Esophagus mucosa (tissue), 1 donor: ENCODE measurements at places on chromosomes 1 and 21.

GRCh38 chr1:2408456-2408855, 3.9 kb downstream of the PEX10 start:
- no peak for ATAC-seq

- no peak for ATAC-seq
Observed at GRCh38 chr1:168441745-168442144, 102.1 kb downstream of the XCL2 start.

GRCh38 chr1:194062526-194062925, 876.1 kb upstream of the B3GALT2 start:
- no peak for ATAC-seq

DNA sequence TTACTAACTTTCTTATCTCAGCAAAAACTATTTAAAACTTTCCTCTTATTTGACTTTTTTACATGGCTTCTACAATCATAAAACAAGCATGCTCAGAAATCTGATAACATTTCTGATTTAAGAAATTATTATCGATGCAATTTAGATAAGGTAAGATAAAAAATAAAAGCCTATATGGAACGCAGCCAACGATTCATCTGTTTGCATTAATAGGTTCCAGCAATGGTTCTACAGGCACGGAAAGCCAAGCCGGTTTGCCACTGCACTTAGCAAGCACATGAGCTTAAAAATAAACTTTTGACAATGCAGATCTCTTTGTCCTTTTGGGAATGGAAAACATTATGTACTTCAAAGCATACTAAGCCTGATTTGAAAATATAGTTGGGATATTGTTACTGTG, 77.5 kb upstream of the KCNK2 start:
- no peak for ATAC-seq

GRCh38 chr1:97668945-97669344, 251.9 kb downstream of the DPYD start:
- no peak for ATAC-seq

GRCh38 chr1:168161459-168161858, 17.3 kb upstream of the TIPRL start:
- no peak for ATAC-seq

- no peak for ATAC-seq
Observed at GRCh38 chr1:16092923-16093511, 19.6 kb upstream of the FAM131C start.
